ENCODE measurements at places on chromosomes 16 and 17.

DNA sequence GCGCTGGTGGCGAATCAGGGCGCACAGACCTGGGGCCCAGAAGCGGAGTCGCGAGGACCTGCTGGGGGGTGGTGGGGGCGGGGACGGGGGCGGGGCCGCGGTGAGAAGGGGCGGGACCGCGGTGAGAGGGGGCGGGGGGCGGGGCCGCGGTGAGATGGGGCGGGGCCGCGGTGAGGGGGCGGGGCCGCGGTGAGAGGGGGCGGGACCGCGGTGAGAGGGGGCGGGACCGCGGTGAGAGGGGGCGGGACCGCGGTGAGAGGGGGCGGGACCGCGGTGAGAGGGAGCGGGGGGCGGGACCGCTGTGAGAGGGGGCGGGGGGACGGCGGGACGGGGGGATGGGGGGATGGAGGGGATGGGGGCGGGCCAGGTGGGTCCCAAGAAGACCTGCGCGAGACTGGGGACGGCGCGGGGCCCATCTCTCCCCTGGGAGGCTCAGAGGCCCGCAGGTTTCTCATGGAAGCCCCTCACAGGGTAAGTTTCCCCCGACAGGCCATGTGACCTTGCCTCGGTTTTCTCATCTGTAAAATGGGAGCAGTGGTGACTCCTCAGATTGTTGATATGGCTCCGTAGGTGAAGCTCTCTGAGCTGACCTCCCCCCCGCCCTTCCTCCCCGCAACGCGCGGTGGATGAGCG lies 28.6 kb upstream of the DBNDD1 start:
- no peak for DNase-seq

GRCh38 chr16:4303973-4304372 lies 11.9 kb upstream of the GLIS2 start:
- DNase-seq: no peak

- no peak for DNase-seq
These were observed 592.5 kb upstream of the CA10 start for GRCh38 chr17:52751051-52751450.

GRCh38 chr17:60846175-60846574 lies 168.5 kb downstream of the BCAS3 start:
- DNase-seq: no peak

DNA sequence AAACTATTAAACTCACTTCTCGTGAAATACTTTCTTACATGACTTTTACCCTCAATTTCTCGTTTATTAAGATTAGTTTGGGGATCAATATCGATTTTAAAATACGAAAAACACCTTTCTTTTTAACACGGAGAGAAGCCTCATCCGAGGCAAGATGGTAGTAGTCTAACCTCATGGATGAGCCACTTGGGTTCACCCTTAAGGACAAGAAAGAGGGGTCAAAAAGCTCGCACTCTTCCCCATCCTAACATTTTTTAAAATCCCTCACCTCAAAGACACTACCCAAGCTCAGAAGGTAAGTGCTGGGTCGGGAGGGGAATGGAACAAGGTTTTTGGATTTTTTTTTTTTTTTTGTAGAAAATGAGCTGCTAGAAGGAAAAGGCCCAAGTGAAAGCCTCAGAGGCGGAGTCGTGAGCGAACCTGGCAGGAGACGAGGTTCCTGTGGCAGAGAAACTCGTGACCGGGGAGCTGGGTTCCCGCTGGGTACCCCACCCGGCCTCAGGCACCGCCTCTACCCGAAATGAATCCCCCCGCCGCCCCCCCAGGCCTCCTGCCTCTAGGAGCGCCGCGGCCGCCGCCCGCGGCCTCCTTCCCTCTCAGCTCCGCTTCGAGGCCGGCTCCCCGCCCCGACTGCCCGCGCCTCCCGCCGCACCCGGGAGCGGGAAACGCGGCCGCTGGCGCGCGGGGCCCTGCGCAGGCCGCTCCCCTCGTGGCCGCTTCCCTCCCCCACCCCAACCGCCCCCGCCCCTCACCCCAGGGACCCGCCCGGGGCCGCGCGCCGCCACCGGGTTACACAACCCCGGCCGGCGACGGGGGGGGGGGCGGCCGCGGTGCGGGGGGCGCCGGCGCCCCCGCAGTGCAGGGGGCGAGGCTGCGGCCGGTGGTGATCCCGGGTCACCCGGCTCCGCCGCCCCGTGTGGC lies 1.6 kb downstream of the NUFIP2 start:
- no peak for DNase-seq

DNA sequence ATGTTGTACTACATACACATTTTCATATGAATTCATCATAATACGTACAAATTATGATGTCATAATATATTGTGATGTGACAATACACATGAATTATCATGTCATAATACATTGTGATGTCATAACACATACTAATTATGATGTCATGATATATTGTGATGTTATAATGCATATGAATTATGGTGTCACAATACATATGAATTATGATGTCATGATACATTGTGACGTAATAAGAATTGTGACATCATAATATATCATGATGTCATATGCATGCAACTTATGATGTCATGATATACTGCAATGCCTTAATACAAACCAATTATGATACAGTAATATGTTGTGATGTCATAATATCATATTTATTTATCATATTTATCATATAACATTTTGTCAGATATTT lies 2074.3 kb downstream of the TP53TG3F start:
- no peak for DNase-seq

- no peak for DNase-seq
These were observed 5.6 kb downstream of the POLG2 start for GRCh38 chr17:64491034-64491860.

DNA sequence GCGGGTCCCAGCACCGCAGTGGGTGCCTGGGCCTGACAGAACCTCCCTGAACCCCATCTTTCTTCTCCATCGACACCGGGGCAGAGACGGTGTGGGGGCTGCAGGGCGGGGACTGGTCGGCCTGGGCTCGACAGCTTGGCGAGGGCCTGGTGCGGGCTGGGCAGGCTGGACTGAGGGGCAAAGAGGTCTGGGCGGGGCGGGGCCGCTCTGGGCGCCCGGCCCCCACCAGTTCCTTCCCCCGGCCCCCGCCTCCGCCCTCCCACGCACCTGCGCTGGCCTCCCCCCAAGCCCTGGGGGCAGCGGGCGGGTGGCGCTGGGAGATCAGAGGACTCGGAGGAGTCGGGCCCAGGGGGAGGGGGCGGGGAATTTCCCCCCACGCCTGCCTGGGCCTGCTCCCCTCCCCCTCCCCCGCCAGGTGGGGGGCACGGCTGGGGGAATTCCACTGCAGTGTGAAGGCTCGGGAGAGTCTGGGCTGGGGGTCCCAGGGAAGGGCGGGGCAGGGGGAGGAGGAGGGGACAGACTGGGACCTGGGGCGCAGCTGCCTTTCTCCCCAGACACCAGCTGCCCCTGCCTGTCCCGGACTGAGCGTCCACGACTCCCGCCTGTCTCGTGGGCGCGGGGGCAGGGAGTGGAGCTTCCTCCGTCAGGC lies 877 bp upstream of the KREMEN2 start:
- DNase-seq: no peak

- no peak for DNase-seq
These were observed 667 bp downstream of the FSCN2 start for GRCh38 chr17:81528651-81529436.

- DNase-seq: no peak
These were observed at the start of gene CIITA for GRCh38 chr16:10876799-10877341. Gene CIITA, plus strand, starts transcription at chr16:10877202. Its CDS starts 129 bp downstream, at chr16:10877331.

DNA sequence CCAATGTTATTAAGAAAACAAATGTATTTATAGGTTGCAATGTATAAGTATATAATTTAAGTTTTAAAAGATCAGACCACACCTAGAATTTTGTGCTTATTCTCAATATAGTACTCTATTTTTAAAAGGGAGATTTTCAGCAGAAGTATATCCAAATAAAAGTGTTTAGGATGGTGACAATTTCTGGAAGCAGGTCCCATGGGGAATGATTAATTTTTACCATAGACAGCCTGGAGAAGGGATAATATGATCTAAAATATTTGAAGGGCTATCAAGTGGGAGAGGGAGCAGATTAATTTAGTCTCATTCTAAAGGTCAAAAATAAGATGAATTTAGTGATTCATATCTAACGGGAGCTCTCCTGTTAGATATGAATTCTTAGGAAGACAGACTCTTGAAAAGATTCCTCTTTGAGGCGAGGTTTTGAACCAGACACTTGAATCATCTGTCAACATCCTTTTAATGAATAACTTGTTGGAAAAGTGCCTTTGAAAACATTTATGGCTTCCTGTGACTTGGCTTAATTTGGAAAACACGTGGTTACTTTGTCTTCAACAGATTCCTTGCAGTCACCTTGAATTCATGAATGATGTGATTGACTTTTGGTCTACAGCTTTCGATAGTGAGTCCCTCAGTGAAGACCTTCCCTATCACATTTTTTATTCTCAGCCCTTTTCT lies 29.3 kb upstream of the SMIM36 start:
- no peak for DNase-seq

- DNase-seq: peak; percentile 29
These were observed 52.7 kb downstream of the SREBF1 start for GRCh38 chr17:17783825-17784656.

- no peak for DNase-seq
These were observed 30.2 kb downstream of the CTU2 start for GRCh38 chr16:88736496-88736895.

DNA sequence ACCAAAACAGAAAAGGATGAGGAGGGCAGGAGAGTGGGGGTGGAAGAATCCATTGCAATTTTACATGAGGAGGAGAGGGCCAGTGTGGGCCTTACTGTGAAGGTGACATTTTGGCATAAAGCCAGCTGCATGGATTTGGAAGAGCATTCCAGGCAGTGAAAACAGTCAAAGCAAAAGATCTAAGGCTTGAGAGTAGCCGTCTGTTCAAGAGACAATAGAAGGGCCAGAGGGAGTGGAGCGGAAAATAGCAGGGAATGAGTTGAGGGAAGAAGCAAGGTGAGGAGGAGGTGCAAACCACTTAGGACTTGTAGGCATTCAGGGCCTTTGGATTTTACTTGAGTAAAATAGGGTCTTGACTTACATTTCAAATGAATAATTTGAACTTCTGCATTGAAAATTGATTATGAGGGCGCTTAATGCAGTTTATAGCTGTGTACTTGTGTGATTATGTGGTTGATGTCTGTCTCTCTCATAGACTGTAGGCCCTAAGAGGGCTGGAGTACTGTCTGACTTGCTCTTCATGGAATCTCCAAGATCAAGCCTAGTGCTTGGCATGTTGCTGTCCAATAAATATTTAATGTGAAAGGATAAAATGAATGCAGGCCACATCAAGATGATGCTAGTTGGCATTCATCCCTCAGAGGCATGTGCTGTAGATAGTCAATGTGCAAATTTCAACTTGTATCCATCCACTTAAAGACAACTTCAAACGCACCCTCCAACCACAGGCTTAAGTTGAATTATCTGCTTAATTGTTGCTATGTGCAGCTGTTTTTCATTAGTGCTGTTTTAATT lies 772.1 kb upstream of the RBFOX1 start:
- DNase-seq: no peak

GRCh38 chr17:75433218-75433783 lies 23.1 kb upstream of the TMEM94 start:
- no peak for DNase-seq

- DNase-seq: no peak
These were observed 224.9 kb downstream of the TANC2 start for GRCh38 chr17:63190821-63191370.

DNA sequence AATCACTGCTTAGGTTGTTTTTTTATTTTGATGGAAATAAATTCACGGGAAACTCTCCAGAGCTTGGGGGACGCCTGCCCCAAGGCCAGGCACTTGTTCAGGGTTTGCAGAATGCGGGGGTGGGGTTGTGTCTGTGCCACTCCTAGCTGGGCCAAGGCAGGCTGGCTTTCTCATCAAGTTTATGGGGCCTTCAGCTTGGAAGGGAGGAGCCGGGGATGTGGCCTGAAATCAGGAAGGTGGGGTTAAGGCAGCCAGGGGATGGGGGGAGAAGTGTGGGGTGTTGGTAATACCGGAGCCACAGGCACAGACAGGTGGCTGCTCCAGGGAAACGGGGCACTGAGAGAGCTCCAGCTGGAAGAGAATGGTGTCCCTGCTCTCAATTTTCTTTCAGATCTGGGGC lies 1.7 kb upstream of the CHAD start:
- DNase-seq: no peak

DNA sequence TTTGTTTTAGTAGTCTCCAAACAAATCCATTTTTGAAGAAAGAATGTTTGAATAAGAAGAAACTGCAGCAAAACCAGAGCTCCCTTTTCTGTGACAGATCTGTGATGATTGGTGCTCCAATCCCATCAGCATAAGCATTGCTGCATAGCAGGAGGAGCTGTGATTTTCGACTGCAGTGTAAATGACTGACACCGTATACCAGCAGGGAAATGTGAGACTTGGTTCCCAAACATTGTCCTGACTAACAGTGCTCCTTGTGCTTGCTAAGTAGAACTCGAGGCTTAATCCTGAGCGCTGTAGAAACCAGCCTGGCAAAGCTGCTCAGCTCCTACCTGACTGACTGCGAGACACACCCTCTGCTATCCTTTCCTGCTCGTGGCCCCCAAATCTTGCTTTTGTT lies 57.2 kb downstream of the NUP93 start:
- DNase-seq: no peak

GRCh38 chr17:59845595-59846393 lies 46.9 kb downstream of the TUBD1 start:
- peak; percentile 100 for DNase-seq

GRCh38 chr17:33803199-33803685 lies 451.8 kb upstream of the CCL2 start:
- no peak for DNase-seq

GRCh38 chr16:88759245-88759975 lies 25.6 kb downstream of the PIEZO1 start:
- no peak for DNase-seq

- no peak for DNase-seq
These were observed 37.9 kb downstream of the MPRIP start for GRCh38 chr17:17080181-17080631.

DNA sequence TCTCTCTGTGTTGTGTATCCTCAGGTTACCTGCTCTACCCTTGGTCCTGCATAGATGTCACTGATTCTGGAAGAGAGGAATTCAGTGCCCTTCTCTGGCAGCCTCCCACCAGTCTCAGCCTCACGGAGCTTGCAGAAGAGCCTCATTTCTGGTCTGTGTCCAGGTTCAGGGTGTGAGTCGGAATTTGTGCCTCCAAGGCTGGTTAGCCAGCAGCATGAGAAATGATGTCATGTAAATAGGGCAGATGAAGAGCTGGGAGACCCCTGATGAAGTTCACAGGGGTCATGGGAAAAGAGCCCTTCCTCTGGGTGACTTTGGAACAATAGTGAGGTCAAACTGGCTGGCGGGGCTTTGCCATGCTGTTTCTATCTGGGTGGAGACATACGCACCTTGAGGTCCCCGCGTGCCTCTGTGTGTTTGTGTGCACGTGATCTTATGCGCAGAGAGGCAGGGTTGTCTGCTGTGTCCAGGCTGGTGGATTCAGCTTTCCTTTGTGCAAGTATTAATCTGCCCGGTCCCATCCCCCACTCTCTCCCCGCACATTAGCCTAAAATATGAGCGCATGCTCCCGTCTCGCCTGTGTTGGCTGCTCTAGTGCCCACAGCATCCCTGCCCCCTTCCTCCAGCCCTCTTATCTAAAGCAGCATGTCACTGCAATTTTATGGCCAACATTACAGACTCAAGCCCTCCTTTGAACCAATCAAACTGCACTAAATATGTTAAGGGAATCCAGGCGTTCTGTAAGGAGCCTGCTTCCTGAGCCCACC lies 256.3 kb upstream of the ZFHX3 start:
- DNase-seq: no peak

All from NCI-H2081 treated with DMSO at 0.1 percent for 48 hours (cell line).